ENCODE measurements at places on chromosomes 16 and 17.

- no peak for DNase-seq
These were observed at the start of gene KRTAP4-6 for GRCh38 chr17:41140360-41141131. Gene KRTAP4-6 (minus strand): TSS chr17:41140544. CDS start chr17:41140487, 57 bp downstream.

DNA sequence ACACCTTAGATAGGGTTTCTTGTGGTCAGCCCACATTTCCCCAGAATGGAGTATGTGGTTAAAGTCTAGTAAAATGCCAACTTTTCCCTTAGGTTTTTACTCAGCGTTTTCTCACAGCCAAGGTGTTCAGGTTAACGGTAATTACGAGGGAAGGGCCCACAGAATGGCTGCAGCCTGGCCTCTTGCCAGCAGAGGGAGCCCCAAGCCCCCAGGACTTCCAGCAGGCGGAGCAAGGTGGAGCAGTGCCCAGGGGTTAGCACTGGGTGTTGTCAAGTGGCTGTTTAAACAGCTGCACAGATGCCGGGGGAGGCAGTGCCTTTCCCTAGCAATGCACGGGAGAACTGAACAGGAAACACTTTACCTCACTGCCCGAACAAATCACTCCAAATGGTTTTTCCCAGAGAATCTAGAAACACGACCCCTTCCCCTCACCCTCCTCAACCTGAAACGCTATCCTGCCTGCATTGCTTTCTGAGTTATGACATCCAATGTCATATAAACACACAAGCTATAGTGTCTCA is 6.6 kb downstream of the PHB1 start:
- peak; percentile 65 for DNase-seq

- DNase-seq: no peak
These were observed 208.3 kb upstream of the SALL1 start for GRCh38 chr16:51359141-51359955.

DNA sequence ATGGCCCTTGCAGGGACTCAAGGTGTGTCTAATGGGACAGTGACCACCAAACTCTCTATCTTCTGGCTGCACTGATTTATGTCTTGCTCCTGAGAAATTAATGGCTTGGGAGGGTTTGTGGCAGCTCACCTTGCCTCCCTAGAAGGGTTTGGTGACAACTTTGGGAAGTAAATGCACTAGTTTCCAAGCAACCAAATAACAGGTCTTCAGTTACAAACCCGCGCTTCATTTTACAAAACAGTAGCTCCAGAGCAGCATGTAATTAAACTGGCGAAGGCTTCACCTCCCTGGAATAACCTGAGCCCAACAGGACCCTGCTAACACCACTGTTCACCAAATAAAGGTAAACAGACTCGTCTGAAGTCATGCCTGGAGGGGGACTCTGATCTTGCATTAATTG is 318.3 kb downstream of the SLC39A11 start:
- DNase-seq: no peak

- DNase-seq: no peak
These were observed 16.1 kb downstream of the NAA60 start for GRCh38 chr16:3459401-3460090.

DNA sequence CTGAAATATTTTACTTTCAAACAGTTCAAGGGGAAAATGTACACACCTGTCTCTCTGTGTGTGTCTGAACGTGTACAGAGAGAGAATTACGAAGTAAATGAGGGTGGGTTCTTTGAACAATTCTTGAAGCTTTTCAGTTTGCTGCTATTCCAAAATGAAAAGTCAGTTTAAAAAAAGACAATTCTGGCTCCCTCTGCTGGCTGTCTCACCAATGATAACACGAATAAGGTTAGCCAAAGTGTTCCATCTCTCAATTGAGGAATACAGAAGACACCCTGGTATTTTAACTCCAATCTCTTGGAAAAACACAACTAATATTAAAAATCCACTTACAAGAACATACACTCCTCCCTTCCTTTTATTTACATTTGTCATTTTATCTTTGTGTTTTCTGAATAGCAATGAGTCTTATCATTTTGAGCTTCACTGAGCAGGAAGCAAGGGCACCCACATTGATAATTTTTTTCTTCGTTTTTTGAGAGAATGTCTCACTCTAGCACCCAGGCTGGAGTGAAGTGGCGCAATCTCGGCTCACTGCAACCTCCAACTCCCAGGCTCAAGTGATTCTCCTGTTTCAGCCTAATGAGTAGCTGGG is 20.5 kb downstream of the EFTUD2 start:
- DNase-seq: peak; percentile 32

DNA sequence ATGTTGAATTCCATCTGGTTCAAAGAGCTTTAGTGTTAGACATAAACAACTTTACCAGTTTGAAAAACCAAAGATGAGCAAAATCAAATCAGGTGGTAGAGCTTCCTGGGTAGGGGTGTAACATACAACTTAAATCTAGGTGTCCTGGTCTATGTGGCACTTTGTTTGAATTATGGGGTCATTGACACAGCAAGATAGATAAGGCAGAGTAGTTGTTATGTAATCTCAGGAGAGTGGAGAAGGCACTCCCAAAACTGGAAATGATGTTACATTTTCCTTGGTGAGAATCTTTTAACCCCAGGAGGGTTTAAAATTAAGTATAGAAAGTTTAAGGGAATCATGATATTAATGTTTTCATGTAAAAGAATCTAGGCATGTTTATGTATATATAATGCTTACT is 31.9 kb downstream of the CCDC42 start:
- DNase-seq: no peak

Measured in stimulated activated naive CD4-positive, alpha-beta T cell (primary cell).